T-helper 9 cell (primary cell): ENCODE measurements at places on chromosomes 4 and X.

GRCh38 chr4:16043642-16044498 lies 40.0 kb downstream of the PROM1 start:
- DNase-seq, result no peak

GRCh38 chr4:39821951-39822350 lies 124.0 kb downstream of the UBE2K start:
- DNase-seq, result no peak

DNA sequence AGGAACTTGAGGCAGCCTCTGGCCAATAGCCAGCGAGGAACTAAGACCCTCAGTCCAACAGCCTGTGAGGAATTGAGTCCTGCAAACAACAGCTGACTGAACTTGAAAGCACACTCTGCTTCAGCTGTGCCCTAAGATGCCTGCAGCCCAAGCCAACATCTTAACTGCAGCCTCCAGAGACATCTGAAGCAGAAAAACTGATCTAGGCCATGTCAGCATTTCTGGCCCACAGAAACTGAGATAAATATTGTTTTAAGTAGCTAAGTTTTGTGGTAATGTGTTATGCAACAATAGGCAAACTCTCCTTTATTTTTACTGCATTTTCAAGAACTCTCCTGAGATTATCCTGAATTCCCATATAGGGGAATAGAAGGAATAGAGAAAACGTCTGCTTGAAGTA lies 24.4 kb upstream of the PIGA start:
- DNase-seq, result no peak

DNA sequence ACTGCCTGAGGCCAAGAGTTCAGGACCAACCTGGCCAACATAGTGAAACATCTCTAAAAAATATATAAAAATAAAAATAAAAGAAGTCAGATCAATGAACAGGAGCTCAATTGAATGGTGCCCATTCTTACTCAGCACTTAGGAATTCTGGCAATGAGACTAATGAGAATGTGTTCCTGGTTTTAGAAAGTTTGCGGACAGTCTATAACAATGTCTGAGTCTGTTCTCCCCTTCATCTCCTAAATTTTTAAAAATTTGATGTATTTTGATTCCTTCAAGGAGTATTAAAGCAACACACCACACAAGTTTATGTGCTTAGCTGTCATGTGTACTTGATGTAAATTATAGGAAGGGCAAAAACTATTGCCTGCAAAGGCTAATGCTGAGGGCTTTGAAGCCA lies 30.6 kb upstream of the KCNIP4 start:
- no peak for DNase-seq

DNA sequence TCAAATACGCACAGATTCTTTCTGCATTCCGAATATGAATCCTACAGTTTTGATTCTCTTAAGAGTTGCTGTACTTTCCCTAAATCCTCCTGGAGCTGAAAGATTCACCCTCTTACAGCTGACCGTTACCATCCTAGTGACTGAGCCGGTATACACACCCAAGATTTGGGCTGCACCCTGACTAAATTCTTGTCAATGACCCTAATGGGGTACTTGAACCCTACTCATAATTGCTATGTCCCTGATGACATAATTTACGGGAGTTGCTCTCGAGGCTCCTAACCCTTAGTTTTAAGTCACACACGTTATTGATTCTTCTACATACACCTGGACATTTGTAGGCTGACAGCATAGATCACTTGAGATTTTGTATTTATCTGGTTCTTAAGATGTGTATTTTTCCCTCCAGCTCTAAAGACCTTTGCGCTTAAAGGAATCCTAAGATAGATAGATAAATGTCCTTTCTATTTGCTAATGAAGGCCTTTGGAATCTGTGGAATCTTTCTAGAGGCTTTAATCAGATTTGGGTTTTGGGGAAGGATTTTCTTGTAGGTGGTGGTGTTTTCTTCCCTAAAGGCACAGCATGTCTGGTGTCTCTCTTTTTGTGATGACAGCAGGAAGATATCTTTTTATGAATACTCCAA lies 37.8 kb downstream of the CLDN34 start:
- no peak for DNase-seq

GRCh38 chr4:73251384-73251783 lies 7.2 kb downstream of the ANKRD17 start:
- no peak for DNase-seq

GRCh38 chr4:3494462-3494871 lies 31.4 kb downstream of the DOK7 start:
- DNase-seq, result no peak

DNA sequence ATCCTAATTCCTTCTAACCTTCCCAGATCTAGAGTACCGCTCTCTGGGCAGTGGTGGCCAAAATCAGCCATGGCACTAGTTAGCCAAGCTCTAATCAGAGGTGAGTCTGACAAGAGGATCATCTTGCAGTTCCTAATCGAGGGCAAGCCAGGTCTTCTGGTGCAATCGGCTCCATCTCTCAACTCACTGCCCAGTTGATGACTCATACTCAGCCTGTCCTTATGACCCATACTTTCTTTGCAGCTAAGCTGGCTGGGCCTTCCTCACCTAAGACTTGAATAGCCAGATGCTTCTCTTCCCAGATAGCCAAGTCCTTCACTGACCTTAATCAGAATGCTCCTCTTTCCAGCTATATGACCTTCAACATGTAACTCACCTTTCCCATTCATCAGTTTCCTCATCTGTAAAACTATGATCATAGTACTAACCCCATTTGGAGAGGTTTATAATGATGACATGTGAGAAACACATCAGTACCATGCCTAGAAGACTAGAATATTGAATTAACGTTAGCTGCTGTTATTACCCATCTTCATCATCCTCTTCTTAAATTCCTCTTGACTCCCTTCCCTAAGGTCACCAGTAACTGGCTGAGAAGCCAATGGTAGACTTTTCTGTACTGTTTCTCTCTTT lies 57.1 kb downstream of the RELL1 start:
- DNase-seq, result no peak

GRCh38 chrX:130771230-130771629 lies 131.8 kb downstream of the ENOX2 start:
- no peak for DNase-seq

DNA sequence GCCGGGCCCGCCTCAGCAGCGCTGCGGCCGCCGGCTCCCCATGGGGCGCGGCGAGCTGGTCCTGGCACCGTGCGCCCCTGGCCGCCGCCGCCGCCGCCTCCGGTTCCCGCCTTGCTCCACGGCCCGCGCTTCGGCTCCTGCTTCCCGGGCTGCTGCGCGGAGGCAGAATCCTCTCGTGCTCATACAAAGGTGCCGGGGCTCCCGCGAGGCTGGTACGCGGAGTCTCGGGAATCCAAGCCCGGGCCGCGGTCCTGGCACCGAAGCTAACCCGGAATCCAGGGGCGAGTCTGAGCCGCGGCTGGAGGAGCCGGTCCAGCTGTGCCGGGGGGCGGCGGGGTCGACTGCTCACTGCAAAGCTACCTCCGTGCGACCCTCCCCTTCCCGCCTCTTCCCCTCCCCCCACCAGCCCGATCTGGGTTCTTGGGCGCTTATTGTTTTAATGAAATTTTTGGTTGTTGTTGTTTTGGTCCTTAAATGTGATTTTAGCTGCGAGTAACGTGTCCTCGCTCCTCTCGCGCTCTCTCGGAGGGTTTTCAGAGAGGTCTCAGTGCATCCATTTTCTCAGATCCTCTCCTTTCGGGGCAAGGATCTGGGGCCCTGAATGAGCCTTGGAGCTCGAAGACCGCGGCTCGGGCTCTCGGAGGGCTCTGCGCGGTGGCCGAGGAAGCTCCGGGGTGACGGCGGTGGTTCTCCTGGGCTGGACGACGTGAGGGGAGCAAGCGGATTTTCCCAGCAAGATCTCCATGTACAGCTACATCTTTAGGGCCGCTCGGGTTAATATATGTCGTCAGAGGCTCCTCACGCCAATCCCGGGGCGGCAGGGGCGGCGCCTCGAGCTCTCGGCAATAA lies at the start of gene HAND2:
Gene HAND2, minus strand, starts transcription at position 753 of the 849 bp plus-strand sequence. CDS start 940 bp downstream, outside the sequence.
- no peak for DNase-seq

- DNase-seq, result no peak
These were observed 267.4 kb downstream of the RAPGEF2 start for GRCh38 chr4:159370286-159370685.

GRCh38 chr4:955161-955921 lies 18.0 kb downstream of the DGKQ start:
- DNase-seq, result no peak

- no peak for DNase-seq
These were observed 61.5 kb upstream of the EXOC1L start for GRCh38 chr4:55758066-55758465.

GRCh38 chrX:17788956-17789562 lies 51.8 kb downstream of the SCML1 start:
- no peak for DNase-seq

DNA sequence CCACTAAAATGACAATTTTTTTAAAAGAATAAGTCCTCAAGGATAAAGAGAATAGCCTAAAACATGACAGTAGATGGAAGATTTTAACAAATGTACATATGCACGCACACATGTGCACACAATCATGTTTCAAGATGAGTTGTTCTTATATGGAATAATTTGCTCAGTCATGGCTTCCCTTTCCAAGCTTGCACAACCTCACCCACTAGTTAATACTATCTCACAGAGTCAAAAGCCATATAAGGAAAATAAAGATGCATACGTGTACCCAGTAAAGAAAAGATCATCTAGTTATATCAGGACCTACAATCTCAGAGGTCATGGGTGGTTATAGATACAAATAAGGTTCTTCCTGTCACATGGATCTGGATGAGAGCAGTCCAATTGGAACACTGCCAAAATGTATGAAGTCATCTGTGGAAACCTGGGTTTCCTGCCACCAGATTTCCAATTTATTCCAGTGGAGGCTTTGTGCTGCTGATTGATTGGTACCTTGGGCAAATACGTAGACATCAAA lies 56.1 kb downstream of the FAM13A start:
- DNase-seq, result no peak

- no peak for DNase-seq
These were observed 13.6 kb downstream of the AMTN start for GRCh38 chr4:70531981-70532380.

DNA sequence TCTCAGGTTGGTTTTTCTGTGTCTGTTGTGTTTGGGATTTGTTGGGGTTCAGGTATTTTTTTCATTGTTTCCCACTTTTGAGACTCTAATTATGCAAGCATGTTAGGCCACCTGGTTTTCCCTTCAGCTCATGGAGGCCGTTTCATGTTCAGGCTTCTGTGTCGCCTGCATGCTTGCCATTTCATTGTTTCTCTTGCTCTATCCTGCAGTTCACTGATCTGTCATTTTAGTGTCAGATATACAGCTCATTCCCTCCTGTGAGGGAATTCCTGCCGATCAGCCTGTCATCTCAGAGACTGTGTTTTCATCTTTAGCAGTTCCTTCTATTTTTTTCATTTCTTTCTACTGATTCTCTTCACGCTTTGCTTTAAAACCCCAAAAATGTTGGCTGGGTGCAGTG lies 49.4 kb upstream of the HGFAC start:
- no peak for DNase-seq

- no peak for DNase-seq
These were observed 6.3 kb upstream of the CSN3 start for GRCh38 chr4:70236125-70236524.

DNA sequence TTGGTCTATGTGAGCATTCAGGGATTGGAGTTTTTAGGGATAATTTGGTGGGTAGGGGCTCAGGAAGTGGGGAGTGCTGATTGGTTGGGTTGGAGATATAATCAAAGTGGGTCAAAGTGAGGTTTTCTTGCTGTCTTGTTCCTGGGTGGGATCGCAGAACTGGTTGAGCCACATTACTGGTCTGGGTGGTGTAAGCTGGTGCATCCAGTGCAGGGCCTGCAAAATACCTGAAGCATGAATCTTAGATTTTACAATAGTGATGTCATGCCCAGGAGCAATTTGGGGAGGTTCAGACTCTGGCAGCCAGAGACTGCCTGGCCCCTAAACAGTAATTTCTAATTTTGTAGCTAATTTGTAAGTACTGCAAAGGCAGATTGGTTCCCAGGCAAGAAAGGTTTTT lies 665.6 kb upstream of the PRKX start:
- no peak for DNase-seq

- DNase-seq, result no peak
These were observed 6.1 kb upstream of the CYSLTR1 start for GRCh38 chrX:78333521-78333920.

- DNase-seq, result no peak
These were observed 10.1 kb upstream of the MAP7D3 start for GRCh38 chrX:136261321-136261720.

- DNase-seq, result no peak
These were observed 54.3 kb downstream of the CHST7 start for GRCh38 chrX:46627711-46628419.

- no peak for DNase-seq
These were observed 13.2 kb downstream of the GPC4 start for GRCh38 chrX:133402042-133402453.

GRCh38 chr4:78775303-78776078 lies 659 bp upstream of the BMP2K start:
- DNase-seq, result peak; percentile 76

DNA sequence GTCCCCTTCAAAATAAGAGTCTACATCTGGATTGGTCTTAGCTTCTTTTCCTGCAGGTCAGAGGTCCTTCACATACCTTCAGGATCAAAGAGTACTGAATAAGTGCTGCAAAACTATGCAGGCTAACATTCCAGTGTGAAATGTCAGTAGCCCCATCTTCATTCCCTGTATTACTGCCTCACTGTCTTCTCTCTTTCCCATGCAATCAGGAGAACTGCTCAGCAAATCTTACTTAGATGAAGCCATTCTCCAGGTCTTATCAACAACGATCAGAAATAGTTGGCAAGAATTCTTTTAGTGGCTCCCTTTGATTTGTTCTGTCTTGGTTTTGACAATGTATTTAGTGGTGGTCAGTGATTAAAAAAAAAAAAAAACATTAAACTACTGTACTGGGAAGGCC lies 26.0 kb upstream of the IQCM start:
- DNase-seq, result no peak

GRCh38 chrX:11786862-11787261 lies 28.8 kb downstream of the MSL3 start:
- DNase-seq, result no peak

GRCh38 chr4:69096111-69096656 lies at the start of gene UGT2B7:
TSS of gene UGT2B7 (plus strand) at chr4:69096474. CDS start at chr4:69096521, 47 bp downstream.
- no peak for DNase-seq

DNA sequence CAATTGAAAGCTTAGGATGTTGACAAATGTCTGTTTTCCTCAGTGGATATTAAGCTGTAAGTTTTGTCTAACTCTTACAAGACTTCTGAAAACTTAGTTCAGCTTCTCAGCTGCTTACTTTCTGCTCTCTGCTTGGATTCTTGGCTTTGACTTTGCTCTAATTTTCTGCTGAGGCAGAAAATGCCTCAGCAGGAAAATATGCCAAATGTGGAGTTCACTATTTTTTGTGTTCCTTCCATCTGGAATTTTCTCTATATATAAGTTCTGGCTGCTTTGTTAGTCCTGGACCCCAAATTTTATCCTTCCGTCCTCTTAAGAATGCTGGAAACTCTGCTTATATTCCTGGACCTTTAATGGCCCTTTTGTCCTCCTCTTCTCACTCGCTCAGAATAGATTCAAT lies 352.6 kb upstream of the NWD2 start:
- no peak for DNase-seq

- no peak for DNase-seq
These were observed 329.1 kb downstream of the PPARGC1A start for GRCh38 chr4:23560748-23561147.

GRCh38 chrX:107118322-107119147 lies at the start of gene RBM41:
TSS of gene RBM41 (minus strand) at chrX:107118822. CDS start at chrX:107118773, 49 bp downstream.
- peak; percentile 56 for DNase-seq
